Testis (tissue), 5 donors: ENCODE measurements at places on chromosomes 11 and 22. TPM values are rescaled to one million over a fixed set of nuclear protein-coding genes. Genes with fewer than 3 reads are reported as not detected.

The GGTLC2 gene
- 4.5 TPM for polyA plus RNA-seq

The VSIG2 gene
- polyA plus RNA-seq = 4.4 TPM

The CDHR5 gene
- polyA plus RNA-seq = 2.3 TPM

DNA sequence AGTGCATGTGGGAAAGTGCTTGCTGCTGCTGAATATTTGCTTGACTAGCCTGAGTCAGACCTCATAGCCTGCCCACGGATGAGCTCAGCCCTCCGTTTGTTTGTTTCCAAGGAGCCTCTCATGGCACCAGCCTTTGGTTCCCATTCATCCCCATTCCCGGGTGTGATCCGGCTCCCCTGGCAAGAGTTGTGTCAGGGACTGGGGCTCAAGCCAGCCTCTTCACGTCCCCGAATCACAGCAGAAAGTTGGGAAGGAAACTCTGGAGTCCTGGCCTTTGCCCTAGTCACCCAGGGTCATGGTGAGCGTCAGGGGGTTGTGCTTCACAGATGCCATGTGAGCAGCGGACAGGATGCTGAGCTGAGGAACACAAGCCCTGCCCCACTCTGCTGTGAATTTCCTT, 13.8 kb downstream of the SEC14L3 start:
- no peak overlapping the region for H3K27ac ChIP-seq
- no peak for DNase-seq
- H3K27me3 ChIP-seq = no peaks in the 10 kb centered on the region
- H3K36me3 ChIP-seq = no peaks in the 10 kb centered on the region
- no peaks in the 10 kb centered on the region for H3K4me1 ChIP-seq

- H3K27ac ChIP-seq = no peak overlapping the region
- DNase-seq = no peak
- H3K4me1 ChIP-seq = peaks cover 8% of the 10 kb centered on the region
- no peaks in the 10 kb centered on the region for H3K36me3 ChIP-seq
- H3K27me3 ChIP-seq = no peaks in the 10 kb centered on the region
- no peak overlapping the region for H3K4me3 ChIP-seq
These were observed 25.5 kb downstream of the CTTN start for GRCh38 chr11:70423523-70424505.

DNA sequence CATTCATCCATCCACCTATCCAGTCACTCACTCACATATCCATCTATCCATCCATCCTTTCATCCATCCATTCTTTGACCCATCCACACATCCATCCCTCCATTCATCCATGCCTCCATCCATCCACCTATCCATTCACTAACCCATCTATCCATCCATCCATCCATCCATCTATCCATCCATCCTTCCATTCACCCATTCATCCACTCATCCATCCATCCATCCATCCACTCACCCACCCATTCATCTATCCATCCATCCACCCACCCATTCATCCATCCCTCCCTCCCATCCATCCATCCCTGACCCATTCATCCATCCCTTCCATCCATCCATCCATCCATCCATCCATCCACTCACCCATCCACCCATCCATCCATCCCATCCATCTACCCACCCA, 4.9 kb upstream of the MUC2 start:
- H3K36me3 ChIP-seq = no peaks in the 10 kb centered on the region
- no peak overlapping the region for H3K4me3 ChIP-seq
- H3K4me1 ChIP-seq = peaks cover 7% of the 10 kb centered on the region
- no peak overlapping the region for H3K27ac ChIP-seq
- no peak for DNase-seq

GRCh38 chr11:131682373-131683015, 312.1 kb downstream of the NTM start:
- no peaks in the 10 kb centered on the region for H3K27me3 ChIP-seq
- H3K27ac ChIP-seq = no peak overlapping the region
- no peak overlapping the region for H3K4me3 ChIP-seq
- no peaks in the 10 kb centered on the region for H3K4me1 ChIP-seq
